ENCODE measurements at places on chromosomes 1 and 21. TPM values are rescaled to one million over a fixed set of nuclear protein-coding genes. Genes with fewer than 3 reads are reported as not detected.

The CCDC181 gene
- total RNA-seq, result 0.75 TPM

The OR2L13 gene
- 0.43 TPM for total RNA-seq

The RGSL1 gene
- 0.17 TPM for total RNA-seq

The DYRK3 gene
- total RNA-seq, result 24.0 TPM

The TGFB2 gene
- total RNA-seq, result 18.4 TPM

The KCNE2 gene
- total RNA-seq, result 1.1 TPM

The SLC1A7 gene
- not detected for total RNA-seq

The ST6GALNAC3 gene
- 51.1 TPM for total RNA-seq

The RCSD1 gene
- 1.2 TPM for total RNA-seq

The LDLRAD1 gene
- total RNA-seq, result not detected

The RHD gene
- 0.69 TPM for total RNA-seq

The CDC42BPA gene
- total RNA-seq, result 38.6 TPM

The SELENBP1 gene
- 103 TPM for total RNA-seq

The MROH7 gene
- 0.67 TPM for total RNA-seq

The LRP8 gene
- 19.8 TPM for total RNA-seq

The ENAH gene
- 55.1 TPM for total RNA-seq

The METTL18 gene
- total RNA-seq, result 7.2 TPM

The UAP1 gene
- total RNA-seq, result 64.4 TPM

The MASP2 gene
- total RNA-seq, result 1.5 TPM

The NHLH1 gene
- 37.5 TPM for total RNA-seq

The POGK gene
- total RNA-seq, result 39.4 TPM

The CRTC2 gene
- total RNA-seq, result 15.3 TPM

The SLC66A1 gene
- total RNA-seq, result 13.4 TPM

The COL6A1 gene
- 81.5 TPM for total RNA-seq

The RHOU gene
- total RNA-seq, result 51.6 TPM

The AGBL4 gene
- 3.6 TPM for total RNA-seq

The TRIM58 gene
- total RNA-seq, result 4.7 TPM

The GJA8 gene
- total RNA-seq, result 0.41 TPM

The CHI3L1 gene
- total RNA-seq, result 0.38 TPM

The TAS1R1 gene
- 0.75 TPM for total RNA-seq

The EIF4G3 gene
- total RNA-seq, result 96.0 TPM

The GPR3 gene
- 3.9 TPM for total RNA-seq

The ACBD6 gene
- 67.0 TPM for total RNA-seq

The KCNJ9 gene
- 0.20 TPM for total RNA-seq

The KCNK1 gene
- total RNA-seq, result 4.4 TPM

The REG4 gene
- 0.73 TPM for total RNA-seq

The C1orf56 gene
- 3.9 TPM for total RNA-seq

The GJA5 gene
- 0.29 TPM for total RNA-seq

The SRGAP2 gene
- total RNA-seq, result 32.6 TPM
